GM23338 (cell line): ENCODE measurements at places on chromosomes 5 and 9. TPM values are rescaled to one million over a fixed set of nuclear protein-coding genes. Genes with fewer than 3 reads are reported as not detected.

- H3K27ac ChIP-seq: no peak overlapping the region
- peaks cover 6% of the 10 kb centered on the region; the same call in 1 of the 2 replicates for H3K4me1 ChIP-seq
- DNase-seq: peak; percentile 92
- no peaks in the 10 kb centered on the region for H3K36me3 ChIP-seq
These were observed 89.8 kb downstream of the SLC1A3 start for GRCh38 chr5:36696059-36696673.

ACOT12 gene
- total RNA-seq: 1.4 TPM in 1 of 2 replicates, not detected in the other

- H3K4me3 ChIP-seq: peak overlapping the region; percentile 53
- no peaks in the 10 kb centered on the region for H3K36me3 ChIP-seq
- peak; percentile 81 for DNase-seq
- H3K4me1 ChIP-seq: peaks cover 38% of the 10 kb centered on the region; the same call in 1 of the 2 replicates
- peaks cover 99% of the 10 kb centered on the region for H3K27me3 ChIP-seq
These were observed 798 bp downstream of the PITX1 start for GRCh38 chr5:135032999-135033861.

GRCh38 chr9:115952430-115953292, 200.9 kb upstream of the PAPPA start:
- H3K27me3 ChIP-seq: no peaks in the 10 kb centered on the region
- 0 out of 2 replicates have a peak, but pooled peaks cover 5% of the 10 kb centered on the region for H3K4me1 ChIP-seq
- H3K27ac ChIP-seq: no peak overlapping the region
- no peak for DNase-seq
- no peaks in the 10 kb centered on the region for H3K36me3 ChIP-seq

DBH gene
- 0.24 TPM in 1 of 2 replicates, not detected in the other for total RNA-seq

FOXD4L5 gene
- not detected in 2 replicates for total RNA-seq

NEUROG1 gene
- total RNA-seq: not detected in 2 replicates

- no peak for DNase-seq
- no peak overlapping the region for H3K4me3 ChIP-seq
- no peaks in the 10 kb centered on the region for H3K4me1 ChIP-seq
These were observed 370.6 kb downstream of the BNC2 start for GRCh38 chr9:16499892-16500291.

DNA sequence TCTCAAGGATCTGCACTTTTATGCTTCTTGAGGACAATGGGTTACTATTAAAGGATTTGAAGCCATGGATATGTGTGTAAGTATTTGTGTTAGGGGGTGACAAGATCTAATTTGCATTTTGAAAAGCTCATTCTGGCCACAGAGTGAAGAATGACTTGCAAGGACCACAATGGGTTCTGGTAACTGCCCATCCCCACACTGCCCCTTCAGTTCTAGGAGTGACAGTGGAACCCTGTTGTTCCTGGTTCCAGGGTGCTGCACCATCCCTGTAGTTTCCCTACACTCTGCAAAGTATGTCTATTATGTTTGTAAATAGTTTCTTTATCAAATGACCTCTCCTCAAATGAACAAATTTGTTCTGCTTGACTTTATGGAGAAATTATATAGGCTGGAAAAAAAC, 9.7 kb upstream of the SPRY4 start:
- no peak for DNase-seq
- peaks cover 6% of the 10 kb centered on the region; the same call in 1 of the 2 replicates for H3K36me3 ChIP-seq
- H3K4me3 ChIP-seq: no peak overlapping the region
- H3K4me1 ChIP-seq: peaks cover 11% of the 10 kb centered on the region

ARSI gene
- total RNA-seq: 6.9 and 7.1 TPM in 2 replicates

DNA sequence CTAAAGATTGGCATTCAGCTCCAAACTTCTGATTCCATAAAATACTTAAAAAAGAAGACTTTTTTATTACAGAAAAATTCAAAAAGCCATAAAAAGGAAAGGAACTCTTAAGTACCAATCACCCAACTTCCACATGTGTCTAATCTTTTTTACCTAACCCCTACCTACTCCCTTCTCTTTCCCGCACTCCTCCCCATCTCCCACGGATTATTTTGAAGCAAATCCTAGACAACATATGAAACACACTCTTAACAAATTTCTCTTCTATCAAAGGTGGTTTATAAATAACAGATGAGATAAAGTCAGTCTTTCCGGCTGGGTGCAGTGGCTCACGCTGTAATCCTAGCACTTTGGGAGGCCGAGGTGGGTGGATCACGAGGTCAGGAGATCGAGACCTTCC, 5.9 kb upstream of the DENND4C start:
- H3K4me1 ChIP-seq: peaks cover 6% of the 10 kb centered on the region
- H3K36me3 ChIP-seq: no peaks in the 10 kb centered on the region

SLC6A18 gene
- not detected in 2 replicates for total RNA-seq

DNA sequence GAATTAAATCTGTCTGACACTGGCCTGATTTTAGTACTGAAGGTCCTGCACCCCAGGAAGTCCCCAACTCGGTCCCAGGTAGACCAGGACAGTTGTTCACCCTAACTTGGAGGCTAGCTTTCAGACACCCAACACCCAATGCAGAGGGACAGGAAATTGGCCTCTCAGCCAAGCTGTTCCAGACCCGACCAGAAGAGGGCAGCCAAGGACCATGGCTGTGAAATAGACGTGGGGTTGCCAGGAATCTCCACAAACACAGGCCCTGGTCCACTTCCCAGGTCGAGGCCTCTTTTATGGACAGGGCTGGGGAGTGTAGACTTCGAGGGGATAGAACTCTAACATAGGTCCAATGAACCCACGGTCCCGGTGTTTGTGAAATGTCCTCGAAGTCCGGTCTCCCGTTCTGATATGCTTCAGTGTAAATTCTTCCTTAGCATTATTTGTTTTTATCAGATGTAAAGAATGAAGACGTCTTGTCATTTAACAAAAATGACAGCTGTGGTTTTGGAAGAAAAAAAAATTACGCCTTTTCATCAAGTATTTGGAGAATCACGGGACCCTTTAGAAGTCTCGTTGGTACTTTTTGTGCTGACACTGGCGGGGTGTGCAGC, 260.3 kb upstream of the ADAMTS16 start:
- H3K4me3 ChIP-seq: no peak overlapping the region
- no peak overlapping the region for H3K27ac ChIP-seq
- no peaks in the 10 kb centered on the region for H3K4me1 ChIP-seq
- DNase-seq: peak; percentile 74

DNA sequence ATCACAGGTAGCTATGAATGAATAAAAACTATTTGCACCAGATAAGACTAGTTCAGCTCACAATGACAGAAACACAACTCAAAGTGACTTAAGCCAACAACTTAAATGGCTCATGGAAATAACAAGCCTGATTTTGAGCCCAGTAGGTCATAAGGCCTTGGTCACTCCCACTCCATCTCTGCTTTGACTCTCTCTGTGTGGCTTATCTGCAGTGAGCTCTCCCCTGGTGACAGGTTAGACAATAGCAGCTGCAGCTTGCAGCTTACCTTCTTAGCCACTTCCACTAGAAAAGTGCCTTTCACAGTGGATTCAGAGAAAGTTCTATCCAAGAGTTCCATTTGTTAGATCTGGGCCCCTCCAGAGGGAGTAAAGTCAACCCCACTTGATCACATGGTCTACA, 315.7 kb downstream of the RAB3C start:
- H3K27me3 ChIP-seq: no peaks in the 10 kb centered on the region
- H3K36me3 ChIP-seq: no peaks in the 10 kb centered on the region
- H3K4me1 ChIP-seq: no peaks in the 10 kb centered on the region
- no peak overlapping the region for H3K4me3 ChIP-seq
- no peak overlapping the region for H3K27ac ChIP-seq
- no peak for DNase-seq

- H3K36me3 ChIP-seq: no peaks in the 10 kb centered on the region
- no peak overlapping the region for H3K27ac ChIP-seq
- no peak for DNase-seq
These were observed 82.0 kb downstream of the UGCG start for GRCh38 chr9:111978616-111979015.

DNA sequence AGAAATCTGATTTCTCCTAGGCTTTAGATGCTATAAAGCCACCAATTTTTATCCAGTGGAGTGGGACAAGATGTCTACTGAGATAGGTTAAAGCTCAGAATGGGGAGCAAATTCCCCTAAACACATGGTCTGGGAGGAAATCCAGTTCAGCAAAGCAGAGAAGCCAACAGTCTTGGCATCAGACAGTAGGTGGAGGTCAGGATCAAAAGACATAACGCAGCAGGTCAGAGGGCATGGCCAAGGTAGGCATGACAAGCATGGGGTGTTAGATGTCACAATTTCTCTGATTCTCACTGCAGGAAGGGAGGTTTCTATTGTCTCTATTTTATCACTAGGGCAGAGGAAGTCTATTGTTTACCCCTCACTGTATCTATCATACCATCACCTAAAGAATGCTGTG, 288.2 kb downstream of the ACTL7B start:
- no peak overlapping the region for H3K27ac ChIP-seq
- H3K27me3 ChIP-seq: no peaks in the 10 kb centered on the region
- DNase-seq: no peak
- no peaks in the 10 kb centered on the region for H3K4me1 ChIP-seq
- no peak overlapping the region for H3K4me3 ChIP-seq

SLC27A6 gene
- total RNA-seq: 3.4 and 4.8 TPM in 2 replicates

PPP3R2 gene
- not detected in 2 replicates for total RNA-seq

DNA sequence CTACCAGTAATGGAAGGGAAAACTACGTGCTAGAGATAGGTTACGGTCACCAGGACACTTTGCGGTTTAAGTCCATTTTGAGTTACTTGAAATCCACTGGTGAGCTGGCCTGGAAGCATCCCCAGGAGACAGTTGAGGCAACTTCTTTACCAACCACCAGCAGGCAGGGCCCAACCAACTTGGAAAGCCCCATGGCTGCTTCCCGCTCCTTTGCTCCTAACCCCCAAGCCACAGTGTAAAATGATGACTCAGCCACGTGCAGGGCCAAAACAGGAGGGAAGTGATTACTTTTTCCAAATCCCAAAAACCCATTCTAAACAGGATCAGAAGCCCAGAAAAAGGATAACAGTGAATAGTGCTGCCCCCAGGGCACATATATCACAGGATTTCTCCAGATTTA, 87.4 kb downstream of the PAX5 start:
- H3K4me1 ChIP-seq: peaks cover 15% of the 10 kb centered on the region; the same call in 1 of the 2 replicates
- no peaks in the 10 kb centered on the region for H3K36me3 ChIP-seq
- no peak overlapping the region for H3K4me3 ChIP-seq

DNA sequence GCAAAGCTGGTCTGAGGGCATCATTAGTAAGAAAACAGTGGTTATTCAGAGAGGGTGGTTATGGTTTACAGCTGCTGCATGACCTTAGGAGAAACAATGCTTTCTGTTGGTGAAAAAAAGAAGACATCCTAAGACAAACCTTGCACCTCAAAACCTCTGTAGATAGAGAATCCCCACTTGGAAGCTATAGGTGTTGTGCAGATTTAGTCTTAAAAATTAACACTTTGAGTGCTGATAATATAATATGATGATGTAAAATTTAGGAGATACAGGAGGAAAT, 1.4 kb upstream of the PTTG1 start:
- no peak overlapping the region for H3K4me3 ChIP-seq
- peaks cover 22% of the 10 kb centered on the region for H3K36me3 ChIP-seq
- no peak for DNase-seq
- H3K4me1 ChIP-seq: peaks cover 21% of the 10 kb centered on the region; the same call in 1 of the 2 replicates

INSL4 gene
- not detected in 2 replicates for total RNA-seq

DNA sequence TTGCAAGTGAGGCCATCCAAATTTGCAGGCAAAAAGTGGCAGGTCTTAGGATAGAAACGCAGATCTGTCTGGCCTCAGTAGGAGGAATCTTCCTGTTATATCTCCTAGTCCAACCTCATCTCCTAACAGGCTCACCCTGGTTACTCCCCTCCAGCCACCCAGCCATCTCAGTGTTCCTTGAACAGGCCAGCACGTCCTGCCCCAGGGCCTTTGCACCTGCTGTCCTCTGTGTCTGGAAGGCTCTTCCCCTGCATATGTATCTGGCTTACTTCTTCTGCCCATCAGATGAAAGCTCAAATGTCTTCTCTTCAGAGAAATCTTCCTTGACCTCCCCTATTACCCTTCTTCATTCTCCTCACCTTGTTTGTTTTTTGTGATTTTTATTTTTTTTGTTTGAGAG, 107.3 kb upstream of the ALDH1B1 start:
- no peak overlapping the region for H3K4me3 ChIP-seq
- no peaks in the 10 kb centered on the region for H3K36me3 ChIP-seq
- H3K4me1 ChIP-seq: peaks cover 15% of the 10 kb centered on the region
- H3K27ac ChIP-seq: no peak overlapping the region

CNTNAP3 gene
- total RNA-seq: 8.3 and 11.4 TPM in 2 replicates

GRCh38 chr5:180142824-180143610, 66.0 kb downstream of the RASGEF1C start:
- H3K4me1 ChIP-seq: no peaks in the 10 kb centered on the region
- no peak for DNase-seq
- no peak overlapping the region for H3K4me3 ChIP-seq
- H3K27ac ChIP-seq: no peak overlapping the region
- H3K27me3 ChIP-seq: no peaks in the 10 kb centered on the region

FGF10 gene
- total RNA-seq: 0.24 TPM in 1 of 2 replicates, not detected in the other

TMEM252 gene
- total RNA-seq: not detected in 2 replicates

- no peak overlapping the region for H3K27ac ChIP-seq
- no peak overlapping the region for H3K4me3 ChIP-seq
- H3K27me3 ChIP-seq: no peaks in the 10 kb centered on the region
- no peaks in the 10 kb centered on the region for H3K36me3 ChIP-seq
These were observed 404.0 kb upstream of the GRIA1 start for GRCh38 chr5:153086486-153086885.

SMAD5 gene
- total RNA-seq: 52.5 and 56.6 TPM in 2 replicates

DNA sequence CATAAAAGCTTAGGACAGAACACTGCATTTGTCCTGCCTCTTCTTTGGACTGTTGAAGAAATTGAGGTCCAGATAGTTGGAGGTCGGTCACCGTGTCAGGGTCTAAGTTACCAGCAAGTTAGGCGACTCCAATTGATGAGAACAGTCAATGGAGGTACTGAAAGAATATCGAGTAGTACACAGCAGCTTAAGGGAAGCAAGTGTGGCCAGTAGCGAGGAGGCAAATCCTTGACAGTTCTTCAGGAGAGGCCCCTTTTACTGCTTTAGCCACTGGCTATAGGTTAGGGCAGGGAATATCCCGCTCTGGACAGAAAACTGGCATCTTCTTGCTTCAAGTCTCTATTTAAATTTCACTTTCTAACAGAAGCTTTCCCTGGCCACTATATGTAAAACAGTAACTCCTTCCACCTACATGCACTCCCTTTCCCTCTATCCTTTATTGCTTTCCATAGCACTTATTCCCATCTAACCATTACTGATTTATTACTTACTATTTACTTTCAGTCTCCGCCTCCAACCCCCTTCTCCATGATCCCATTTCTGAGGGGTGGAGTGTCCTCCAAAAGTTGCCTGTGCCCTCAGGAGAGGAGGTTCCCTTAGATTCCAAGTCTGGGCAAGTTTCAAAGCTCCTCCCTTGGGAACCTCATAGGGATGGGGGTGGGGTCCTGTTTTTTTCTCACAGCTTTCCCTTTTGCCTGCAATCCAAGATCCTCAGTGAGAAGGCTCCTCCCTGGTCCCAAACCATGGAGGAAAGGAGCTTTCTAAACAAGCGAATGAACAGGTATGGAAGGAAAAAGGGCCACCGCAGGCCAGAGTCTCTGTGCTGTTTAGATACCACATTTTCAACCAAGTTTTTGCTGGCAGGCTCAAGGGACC, 4.1 kb upstream of the PRDM6 start:
- no peaks in the 10 kb centered on the region for H3K36me3 ChIP-seq
- H3K4me1 ChIP-seq: peaks cover 30% of the 10 kb centered on the region
- DNase-seq: peak; percentile 53
- peak overlapping the region; percentile 82 for H3K4me3 ChIP-seq

- H3K4me3 ChIP-seq: no peak overlapping the region
- no peaks in the 10 kb centered on the region for H3K4me1 ChIP-seq
- no peaks in the 10 kb centered on the region for H3K36me3 ChIP-seq
- H3K27me3 ChIP-seq: no peaks in the 10 kb centered on the region
These were observed 199.5 kb upstream of the PUM3 start for GRCh38 chr9:3043369-3043768.

- no peaks in the 10 kb centered on the region for H3K36me3 ChIP-seq
- H3K27me3 ChIP-seq: no peaks in the 10 kb centered on the region
- no peak for DNase-seq
- H3K4me1 ChIP-seq: peaks cover 12% of the 10 kb centered on the region
These were observed 107.8 kb upstream of the GAS1 start for GRCh38 chr9:87054999-87055686.
